ENCODE measurements at places on chromosomes 7 and 10.

- no peak for DNase-seq
Observed at GRCh38 chr7:134593530-134594392, 44.9 kb downstream of the AKR1B15 start.

DNA sequence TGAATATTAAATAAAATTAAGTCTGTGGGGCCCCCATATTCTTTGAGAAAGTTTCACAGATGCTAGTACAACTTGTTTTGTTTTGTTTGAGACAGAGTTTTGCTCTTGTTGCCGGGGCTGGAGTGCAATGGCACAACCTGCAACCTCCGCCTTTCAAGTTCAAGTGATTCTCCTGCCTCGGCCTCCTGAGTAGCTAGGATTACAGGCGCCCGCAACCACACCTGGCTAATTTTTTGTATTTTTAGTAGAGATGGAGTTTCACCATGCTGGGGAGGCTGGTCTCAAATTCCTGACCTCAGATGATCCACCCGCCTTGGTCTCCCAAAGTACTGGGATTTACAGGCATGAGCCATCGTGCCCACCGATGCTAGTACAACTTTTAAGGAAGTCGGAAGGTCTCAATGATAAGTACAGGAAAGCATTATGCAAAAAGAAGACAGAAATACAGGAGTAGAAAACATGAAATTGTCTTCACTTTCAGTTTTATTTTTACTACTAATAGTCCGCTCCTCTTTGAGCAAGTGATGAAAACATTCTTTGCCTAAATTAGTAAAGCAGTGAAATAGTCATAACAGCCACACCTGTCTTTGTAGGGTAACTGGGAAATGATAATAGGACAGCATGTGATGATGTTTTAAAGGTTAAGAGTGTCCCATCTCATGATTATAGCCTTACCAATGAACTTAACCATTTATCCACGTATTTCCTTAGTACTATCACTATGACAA lies 147.5 kb downstream of the SEMA3D start:
- no peak for DNase-seq

DNA sequence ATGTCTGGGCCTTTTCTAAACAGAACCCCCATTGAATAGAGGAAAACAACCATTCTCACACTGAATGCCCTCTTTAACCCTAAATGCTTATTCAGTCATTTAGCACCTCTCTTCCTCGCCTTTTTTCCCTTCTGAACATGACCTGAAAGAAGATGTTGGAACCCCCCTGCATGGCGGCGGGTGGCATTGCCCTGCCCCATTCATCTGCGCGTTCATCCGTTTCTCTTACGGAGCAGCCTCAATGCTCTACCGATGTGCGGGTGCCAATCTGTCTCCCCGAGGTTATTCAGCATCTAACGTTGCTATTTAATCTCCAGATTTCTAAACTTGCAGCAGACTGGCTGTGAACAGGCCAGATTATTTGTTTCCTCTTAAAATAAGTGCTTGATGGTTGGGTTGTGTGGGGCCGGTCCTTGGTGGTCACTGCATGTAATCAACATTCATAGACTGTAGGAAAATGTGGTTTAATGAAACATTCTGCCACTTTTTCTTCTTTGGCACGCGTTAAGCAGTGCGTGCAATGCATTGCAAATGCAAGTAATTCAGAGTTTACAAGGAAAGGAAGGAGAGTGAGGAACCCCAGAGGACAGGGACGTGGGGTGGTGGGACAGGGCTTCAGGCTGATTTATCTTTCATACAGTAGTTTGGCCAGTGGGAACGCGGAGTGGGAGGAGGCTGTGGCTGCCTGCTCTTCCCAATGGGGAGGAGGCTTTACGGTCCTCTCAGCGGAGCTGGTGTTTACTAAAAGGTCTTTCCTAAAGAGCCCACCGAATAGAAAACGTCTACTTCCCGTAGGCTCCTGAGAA lies 286.7 kb downstream of the DPP6 start:
- DNase-seq: no peak

DNA sequence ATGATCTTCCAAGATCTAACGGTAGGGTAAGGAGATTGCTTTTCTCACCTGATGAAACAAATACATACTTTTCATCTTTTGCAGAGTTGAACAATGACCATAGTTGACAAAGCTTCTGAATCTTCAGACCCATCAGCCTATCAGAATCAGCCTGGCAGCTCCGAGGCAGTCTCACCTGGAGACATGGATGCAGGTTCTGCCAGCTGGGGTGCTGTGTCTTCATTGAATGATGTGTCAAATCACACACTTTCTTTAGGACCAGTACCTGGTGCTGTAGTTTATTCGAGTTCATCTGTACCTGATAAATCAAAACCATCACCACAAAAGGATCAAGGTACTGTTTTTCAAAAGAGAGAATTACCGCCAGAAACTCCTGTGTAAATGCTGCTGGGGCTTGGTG lies 79.9 kb downstream of the ANKRD61 start:
- DNase-seq: no peak

All from NCI-H187 (cell line).